ENCODE measurements at places on chromosomes 12 and 14.

DNA sequence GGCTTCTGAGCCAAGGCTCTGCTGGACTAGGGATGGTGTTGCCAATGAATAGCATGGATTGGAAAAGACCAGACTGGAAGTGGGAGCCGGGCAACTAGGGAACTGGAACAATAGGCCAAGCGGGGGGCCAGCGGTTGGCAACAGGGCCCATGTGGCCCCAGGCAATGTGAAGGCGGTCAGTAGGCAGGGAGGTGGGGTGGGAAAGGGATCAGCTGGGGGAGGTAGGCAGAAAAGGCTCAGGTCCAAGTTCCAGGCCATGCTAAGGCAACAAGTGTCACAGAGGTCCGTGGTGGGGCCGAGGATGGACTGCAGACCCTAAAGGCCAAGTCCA, 14.9 kb upstream of the MLXIP start:
- no peak for DNase-seq

DNA sequence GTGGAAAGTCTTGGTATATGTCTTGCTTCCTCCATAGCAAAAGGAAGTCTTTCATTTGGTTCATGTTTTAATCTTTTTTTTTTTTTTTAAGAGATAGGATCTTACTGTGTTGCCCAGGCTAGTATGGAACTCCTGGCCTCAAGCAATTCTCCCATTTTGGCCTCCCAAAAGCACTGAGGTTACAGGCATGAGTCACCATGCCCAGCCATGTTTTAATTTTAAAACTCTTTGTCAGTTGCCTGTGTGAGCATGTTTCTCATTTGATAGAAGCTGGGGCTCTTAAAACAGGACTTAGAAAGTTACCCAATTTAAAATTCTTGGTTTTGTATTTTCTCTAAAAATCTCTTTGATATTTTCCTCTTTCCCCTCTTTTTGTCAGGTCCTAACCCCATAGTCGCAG, 45.0 kb upstream of the REP15 start:
- no peak for DNase-seq

DNA sequence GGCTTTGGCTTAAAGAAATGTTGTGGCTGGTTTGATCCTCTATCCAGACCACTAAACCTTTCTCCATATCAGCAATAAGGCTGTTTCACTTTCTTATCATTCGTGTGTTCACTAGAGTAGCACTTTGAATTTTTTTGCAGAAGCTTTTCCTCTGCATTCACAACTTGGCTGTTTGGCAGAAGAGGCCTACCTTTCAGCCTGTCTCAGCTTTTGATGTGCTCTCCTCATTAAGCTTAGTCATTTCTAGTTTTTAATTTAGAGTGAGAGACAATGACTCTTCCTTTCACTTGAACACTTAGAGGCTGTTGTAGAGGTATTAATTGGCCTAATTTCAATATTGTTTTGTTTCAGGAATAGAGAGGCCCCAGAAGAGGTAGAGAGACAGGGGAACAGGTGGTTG, 13.8 kb downstream of the KCNMB4 start:
- no peak for DNase-seq

- DNase-seq, result no peak
Measured at GRCh38 chr12:6548966-6549683, 6.7 kb downstream of the IFFO1 start.

DNA sequence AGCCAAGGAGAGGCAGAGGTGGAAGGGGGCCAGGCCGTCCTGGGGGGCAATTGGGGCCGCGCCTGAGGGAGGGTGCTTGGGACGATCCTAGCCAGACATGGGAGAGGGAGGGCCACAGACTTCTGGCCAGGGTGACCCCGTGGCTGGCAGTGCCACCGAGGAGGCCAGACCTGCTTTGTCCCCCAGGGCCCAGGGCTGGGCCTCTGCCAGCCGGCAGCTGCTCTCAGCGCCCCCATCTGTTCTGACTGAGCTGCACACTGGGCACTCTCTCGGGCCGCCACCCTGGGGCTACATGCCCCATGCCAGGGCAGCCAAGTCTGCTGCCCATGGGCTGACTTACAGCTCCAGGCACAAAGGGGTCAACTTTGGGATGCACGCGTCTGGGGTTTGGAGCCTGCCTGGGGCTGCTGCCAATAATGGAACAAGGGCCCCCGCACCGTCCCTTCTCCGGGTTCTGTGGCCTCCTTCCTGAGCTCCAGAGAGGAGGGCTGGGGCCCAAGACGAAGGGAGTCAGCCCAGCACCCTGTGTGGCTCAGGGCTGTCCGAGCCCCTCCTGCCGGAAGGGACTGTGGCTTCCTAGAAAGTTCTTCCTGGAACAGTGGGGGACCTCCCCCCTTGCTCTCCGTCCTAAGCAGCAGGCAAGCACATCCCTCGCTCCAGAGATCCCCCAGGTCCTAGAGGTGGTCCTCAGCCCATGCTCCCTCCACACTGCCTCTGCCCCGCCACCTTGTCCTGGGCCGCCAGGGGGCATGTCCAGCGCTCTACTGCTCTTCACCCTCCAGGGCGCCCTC, 1.1 kb downstream of the ADSS1 start:
- DNase-seq, result no peak

- no peak for DNase-seq
Measured at GRCh38 chr14:91374879-91375702, 42.5 kb downstream of the CCDC88C start.

DNA sequence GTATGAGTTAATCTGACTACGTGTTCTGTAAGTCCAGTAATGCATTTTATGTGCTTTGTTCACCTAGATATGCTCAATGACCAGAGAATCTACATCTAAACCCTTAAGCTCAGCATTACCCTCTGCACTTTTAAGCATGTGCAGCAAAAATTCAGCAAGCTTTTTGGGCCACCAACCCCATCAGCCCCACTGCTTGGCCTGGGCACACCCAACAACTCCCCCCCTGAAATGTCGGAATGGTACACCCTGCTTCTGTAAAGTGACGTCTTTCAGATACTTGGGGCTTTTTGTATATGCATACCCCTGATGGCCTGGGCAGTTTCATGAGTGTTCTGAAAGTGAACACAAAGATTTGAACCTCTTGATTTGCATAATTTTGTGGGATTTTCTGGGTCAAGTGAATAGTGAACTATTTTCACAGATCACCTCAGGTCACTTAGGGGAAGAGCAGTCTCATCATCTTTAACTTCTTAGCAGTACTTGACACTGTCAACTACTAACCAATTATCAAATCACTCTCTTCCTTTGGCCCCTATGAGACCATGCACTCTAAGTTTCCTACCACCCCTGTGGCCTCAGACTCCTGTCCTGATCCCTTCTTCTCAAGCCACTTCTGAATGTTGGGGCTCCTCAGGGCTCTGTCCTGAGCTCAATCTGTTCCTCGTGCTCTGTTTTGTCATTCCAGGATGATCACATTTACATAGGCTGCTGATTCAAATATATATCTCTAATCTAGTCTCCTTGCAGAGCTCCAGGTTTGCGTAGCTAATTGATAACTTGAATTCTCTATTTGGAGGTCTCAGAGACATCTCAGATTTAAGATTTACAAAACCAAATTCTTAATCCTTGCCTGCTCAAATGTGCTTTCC, 36.3 kb upstream of the PPM1A start:
- no peak for DNase-seq

DNA sequence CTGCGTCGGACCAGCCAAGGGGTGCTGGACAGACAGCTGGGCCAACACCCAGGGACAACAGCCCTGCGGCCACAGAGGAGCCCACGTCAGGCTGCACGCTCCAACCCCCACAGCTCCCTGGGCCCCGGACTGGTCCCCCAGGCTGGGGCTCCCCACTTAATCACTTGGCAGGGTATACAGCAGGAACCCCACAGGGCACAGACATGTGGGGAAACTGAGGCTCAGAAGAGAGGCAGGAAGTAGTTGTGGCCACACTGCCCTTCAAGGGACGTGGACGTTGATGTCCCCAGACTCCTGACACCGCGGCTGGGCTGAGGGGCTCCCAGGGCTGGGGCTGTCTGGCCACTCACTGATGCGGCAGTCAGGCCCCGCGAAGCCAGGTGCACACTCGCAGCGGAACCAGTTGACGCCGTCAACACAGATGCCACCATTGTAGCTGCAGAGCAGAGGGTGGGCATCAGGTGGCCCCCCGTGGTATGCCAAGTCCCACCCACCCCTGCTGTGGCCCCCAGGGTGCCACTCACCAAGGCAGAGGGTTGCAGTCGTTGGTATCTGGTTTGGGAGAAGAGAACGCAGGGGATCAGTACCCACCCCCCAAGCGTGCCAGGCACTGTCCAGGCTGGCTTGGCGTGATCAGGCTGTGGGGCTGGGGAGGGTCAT, 21.5 kb downstream of the JAG2 start:
- no peak for DNase-seq

GRCh38 chr12:112031472-112031871, 18.2 kb downstream of the ERP29 start:
- no peak for DNase-seq

GRCh38 chr12:49702676-49703215, 4.5 kb downstream of the FMNL3 start:
- DNase-seq, result no peak

GRCh38 chr14:104686624-104687517, 2.5 kb upstream of the INF2 start:
- DNase-seq, result no peak

DNA sequence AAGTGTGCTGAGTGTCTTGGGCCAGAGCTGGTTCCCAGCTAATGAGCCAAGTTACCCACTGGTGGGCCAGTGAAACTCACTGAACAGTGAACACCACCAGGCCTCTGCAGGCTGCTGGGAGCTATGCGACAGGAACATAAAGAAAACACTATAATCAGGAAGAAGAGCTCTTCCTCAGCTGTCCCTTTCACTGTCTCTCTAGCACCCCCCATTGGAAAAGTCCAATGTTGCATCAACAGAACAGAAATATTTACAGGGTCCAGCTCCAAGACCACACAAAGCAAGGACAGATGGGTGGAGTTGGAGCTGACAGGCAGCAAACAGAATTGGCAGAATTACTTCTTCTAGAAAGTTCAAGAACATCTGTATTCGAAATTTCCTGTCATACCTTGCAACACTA, 903.6 kb upstream of the TMEM132C start:
- DNase-seq, result no peak
